Naive B cell (primary cell): ENCODE measurements at places on chromosomes 16 and 17. TPM values are rescaled to one million over a fixed set of nuclear protein-coding genes. Genes with fewer than 3 reads are reported as not detected.
A peak's percentile ranks its signal among the peaks of the same experiment; 100 is the strongest.

WNT3 gene
- polyA plus RNA-seq = not detected

DNA sequence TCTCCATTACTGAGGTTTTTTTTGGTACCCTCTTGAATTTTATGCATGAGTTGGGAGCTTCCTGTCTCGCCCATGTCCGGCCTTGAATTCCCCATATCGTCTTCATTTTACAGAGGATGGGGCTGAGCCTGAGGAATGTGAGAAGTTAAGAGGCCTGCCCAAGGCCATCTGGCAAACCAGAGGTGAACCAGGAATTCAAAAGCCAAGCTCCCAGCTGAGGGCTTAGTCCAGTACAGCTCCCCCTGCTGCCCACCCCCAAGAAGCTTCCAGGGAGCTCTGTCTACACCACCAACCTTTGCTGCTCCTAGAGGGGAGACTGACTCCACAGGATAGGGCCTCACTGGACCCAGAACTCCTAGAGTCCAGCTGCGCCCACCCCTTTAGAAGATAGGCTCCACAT is 20.7 kb upstream of the C16orf78 start:
- DNase-seq = no peak

GRCh38 chr17:42182927-42183734 is 2.1 kb downstream of the HCRT start:
- no peak for DNase-seq

LAT gene
- polyA plus RNA-seq = 2.3 TPM

GRCh38 chr17:3838206-3838605 is 7.8 kb downstream of the NCBP3 start:
- no peak for DNase-seq

DNA sequence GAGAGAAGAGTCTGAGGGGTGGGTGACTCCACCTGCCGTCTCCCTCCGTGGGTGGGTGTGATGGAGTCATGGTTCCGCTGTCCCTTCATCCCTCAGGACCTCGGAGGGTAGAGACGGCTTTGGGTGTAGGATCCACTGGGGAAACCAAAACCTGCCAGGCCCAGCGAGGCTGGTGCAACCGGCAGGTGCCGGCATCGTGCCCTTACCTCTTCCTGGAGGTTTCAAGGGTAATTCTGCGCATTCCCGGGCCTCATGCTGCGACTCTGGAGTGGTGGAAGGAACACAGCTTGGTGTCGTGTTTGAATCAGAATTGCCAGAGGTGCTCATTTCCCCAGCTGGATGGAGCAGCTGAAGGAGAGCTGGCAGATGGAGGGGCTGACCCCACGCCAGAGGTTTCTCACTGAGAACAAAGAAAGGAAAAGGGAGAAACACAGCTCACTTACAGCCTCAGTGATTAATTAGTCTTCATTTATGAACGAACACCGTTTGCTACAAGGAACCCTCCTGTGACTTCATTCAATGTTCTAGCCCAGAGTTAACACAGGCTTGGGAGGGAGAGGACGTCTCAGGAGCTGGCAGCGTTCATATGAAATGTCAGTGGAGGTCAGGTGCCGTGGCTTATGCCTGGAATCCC is 16.3 kb upstream of the ATP2A3 start:
- no peak for DNase-seq

- no peak for DNase-seq
These were observed 2.8 kb downstream of the PKMYT1 start for GRCh38 chr16:2977440-2977839.

- no peak for DNase-seq
These were observed 152.6 kb downstream of the CDH11 start for GRCh38 chr16:64969221-64969620.

VPS9D1 gene
- 0.55 TPM for polyA plus RNA-seq

- DNase-seq = no peak
These were observed 9.8 kb upstream of the MED9 start for GRCh38 chr17:17467016-17467415.

DNA sequence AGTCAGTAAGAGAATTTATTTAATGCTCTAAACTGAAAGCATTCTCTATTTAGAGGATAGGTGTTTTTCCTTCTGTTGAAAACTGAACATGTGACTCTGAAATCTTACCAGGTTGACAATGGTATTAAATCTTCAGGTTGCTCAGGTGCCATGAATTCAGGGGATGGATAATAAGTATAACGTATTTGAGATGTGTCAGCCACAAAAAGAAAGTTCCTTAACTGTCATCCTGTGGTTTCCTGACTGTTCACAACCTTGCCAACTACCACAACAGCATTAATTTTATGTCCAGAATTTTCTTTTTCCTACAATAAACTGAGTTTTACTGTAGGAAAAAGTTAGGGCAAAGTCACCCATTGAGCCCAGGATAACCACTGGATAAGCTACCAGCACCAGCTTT is 243.3 kb upstream of the PSMD7 start:
- DNase-seq = no peak

TNFSF12 gene
- 21.6 TPM for polyA plus RNA-seq

- no peak for DNase-seq
These were observed 101.7 kb upstream of the CREBBP start for GRCh38 chr16:3982216-3982615.

DNA sequence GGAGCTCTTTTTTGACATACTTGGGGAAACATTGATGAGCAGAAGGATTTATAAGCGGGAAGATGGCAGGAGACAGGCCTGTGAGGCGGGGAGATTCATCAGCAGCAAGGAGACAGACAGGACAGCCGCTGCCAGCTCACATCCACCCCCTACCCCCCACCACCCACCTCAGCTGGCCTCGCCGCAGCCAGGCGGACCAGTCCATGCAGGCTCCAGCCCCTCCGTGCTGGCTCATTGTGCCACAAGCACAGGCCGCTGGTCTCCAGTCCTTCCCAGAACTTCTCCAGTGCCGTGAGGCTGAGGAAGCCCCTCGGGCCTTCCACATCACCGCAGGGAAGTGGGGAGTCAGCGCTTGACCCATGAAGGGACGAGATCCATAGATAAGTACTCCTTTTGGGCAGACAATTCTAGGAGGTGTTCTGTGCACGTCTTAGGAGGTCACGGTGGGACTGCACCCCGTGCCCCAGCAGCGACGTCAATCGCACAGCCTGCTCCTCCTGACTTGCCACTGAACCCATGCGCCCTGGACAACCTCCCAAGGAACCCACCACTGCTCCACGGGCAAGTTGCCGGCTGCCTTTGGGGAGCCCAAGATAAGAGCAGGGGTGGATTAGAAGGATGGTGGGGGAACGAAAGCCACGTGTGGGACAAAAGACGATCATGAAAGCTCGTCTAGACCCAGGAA is 323.6 kb downstream of the C16orf95 start:
- no peak for DNase-seq

GNAO1 gene
- not detected for polyA plus RNA-seq

TEX19 gene
- not detected for polyA plus RNA-seq

MAPT gene
- polyA plus RNA-seq = 0.10 TPM

SLC4A1 gene
- not detected for polyA plus RNA-seq

TPSG1 gene
- not detected for polyA plus RNA-seq

NME3 gene
- 44.8 TPM for polyA plus RNA-seq

GRCh38 chr16:58243528-58244004 is 45.7 kb upstream of the CSNK2A2 start:
- peak; percentile 39 for DNase-seq

NUP85 gene
- polyA plus RNA-seq = 11.7 TPM

ALOX12 gene
- polyA plus RNA-seq = 0.27 TPM
